ENCODE measurements at places on chromosomes 5 and 9.

DNA sequence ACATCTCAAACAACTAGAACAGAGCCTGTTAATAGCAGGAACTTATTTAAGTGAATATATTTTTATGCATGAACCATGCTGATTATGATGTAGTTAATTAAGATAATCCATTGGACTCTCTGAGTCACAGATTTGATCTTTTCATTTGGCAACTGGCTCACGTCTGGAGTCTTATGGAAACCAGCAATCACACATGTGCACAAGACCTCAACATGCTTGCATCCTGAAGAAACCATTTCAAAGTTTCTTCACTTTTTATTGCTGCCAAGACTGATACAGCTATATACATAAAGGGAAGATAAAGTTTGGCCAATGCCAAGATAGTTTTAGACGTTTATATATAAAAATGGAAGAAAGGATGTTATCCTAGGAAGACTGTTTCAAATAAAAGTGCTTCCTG, 13.3 kb upstream of the C9 start:
- no peak for DNase-seq

- no peak for DNase-seq
These were observed 18.0 kb downstream of the RPS14 start for GRCh38 chr5:150431574-150431973.

- no peak for DNase-seq
These were observed 28.6 kb downstream of the CSF2 start for GRCh38 chr5:132102101-132102701.

DNA sequence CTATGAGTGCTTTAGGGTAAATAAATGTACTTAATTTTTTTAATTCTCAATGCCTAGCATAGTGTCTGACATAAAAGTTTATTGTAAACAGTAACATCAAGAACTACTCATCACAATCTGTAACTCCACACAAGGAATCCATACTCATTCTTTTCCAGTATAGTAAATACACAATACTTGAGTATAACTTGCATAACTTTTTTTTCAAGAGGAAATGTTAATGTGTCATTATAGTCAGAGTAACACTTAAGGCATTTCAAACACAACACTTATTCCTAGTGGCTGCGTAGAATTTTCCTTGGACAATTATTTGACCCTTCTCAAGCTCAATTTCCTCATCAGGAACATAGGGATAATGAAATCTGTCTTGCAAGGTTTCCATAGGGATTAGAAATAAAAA, 584.3 kb downstream of the CAAP1 start:
- no peak for DNase-seq

DNA sequence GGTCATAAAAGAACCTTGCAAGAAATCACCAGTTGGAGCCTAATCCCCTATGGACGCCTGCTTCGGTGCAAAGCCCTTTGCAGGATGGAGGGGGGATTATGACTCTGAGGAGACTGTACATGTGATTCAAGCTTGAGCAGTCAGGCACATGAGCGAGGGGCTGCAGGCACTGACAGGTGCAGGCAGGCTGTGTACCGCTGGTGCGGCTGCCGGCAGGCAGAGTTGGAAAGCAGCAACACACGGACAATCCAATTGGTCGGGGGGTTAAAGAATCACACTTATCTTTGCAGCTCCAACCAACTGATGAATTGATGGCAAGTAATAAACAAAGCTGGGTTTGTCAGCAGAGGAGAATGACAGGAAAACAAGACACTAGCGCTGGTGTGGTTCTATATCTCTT, 5.7 kb downstream of the WHRN start:
- DNase-seq = peak; percentile 92

DNA sequence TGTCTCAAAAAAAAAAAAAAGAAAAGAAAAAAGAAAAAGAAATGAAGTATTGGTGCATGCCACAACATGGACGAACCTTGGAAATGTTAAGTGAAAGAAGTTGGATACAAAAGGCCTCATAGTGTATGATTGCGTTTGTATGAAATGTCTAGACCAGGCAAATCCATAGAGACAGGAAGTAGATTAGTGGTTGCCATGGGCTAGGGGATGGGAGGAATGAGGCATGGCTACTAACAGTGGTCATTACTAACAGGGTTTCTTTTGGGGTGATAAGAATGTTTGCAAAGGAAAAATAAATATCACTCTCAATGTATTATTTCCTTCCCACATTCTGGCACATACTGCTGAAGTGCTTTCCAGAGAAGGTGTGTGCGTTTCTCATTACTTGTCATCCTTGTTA, 44.1 kb downstream of the UGCG start:
- DNase-seq = no peak

GRCh38 chr9:91100878-91101450, 260.8 kb downstream of the AUH start:
- DNase-seq = peak; percentile 11

DNA sequence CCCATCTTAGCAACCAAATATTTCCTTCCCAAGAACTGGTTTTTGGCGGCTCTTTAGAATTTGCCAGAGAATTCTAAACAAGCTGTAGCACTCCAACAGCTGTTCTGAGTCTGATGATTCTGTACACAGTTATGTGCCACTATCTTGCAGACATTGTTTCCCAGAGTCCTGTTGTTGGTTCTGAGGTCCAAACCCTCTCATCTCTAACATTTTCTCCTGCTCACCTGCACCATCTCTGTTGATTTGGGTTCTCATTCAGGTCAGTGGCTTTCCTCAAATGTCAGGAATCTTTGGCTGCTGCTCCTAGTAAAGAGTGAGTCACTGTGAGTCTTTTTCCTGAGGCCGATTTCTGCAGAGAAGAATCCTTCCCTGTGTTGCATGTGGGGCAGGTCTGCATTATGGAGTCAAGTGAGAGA, 50.0 kb downstream of the CAMSAP1 start:
- no peak for DNase-seq

- no peak for DNase-seq
These were observed 50.4 kb downstream of the PPIC start for GRCh38 chr5:122985954-122986721.

DNA sequence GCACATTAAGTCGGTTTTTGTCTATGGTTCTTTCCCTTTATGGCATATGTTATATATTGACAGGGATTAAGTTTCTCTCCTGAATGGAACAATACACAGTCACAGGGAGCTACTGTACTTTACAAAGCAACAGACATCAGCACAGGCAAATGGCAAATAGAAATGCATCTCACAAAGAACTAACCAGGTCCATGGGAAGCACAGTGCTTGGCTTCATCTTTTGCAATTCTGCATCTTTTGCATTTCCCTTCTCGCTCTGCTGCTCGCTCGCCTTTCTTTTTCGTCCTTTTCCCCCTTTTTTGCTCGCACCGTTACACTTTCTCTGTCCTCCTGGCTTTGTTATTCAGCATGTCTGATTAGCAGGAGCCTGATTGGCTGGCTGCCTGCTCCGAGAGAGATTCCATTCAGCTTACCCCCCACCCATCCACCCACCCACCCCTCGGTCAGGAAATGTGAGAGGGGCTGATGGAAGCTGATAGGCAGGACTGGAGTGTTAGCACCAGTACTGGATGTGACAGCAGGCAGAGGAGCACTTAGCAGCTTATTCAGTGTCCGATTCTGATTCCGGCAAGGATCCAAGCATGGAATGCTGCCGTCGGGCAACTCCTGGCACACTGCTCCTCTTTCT, at the start of gene ADAMTSL1:
TSS of gene ADAMTSL1 (plus strand) at position 502 of the 628 bp plus-strand sequence. CDS start at position 582, 80 bp downstream.
- peak; percentile 45 for DNase-seq

DNA sequence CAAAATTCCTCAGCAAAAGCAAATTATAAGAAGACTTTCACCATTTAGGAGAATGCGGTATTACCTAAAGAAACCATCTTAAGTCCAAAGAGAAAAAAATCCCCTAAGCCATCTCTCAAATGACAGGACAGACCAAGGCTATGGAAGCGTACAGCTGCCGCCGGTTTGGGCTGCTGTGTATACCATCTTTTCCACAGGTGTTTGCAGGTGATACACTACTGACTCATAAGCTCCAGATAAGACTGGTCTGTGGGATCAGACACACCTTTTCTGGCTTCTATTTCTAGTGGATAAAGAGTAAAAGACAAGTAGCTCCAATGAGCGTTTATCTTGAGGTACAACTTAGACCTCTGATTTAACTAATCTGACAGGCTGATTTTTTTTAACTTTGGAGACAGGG, 7.7 kb downstream of the CDKN2AIPNL start:
- DNase-seq = no peak

DNA sequence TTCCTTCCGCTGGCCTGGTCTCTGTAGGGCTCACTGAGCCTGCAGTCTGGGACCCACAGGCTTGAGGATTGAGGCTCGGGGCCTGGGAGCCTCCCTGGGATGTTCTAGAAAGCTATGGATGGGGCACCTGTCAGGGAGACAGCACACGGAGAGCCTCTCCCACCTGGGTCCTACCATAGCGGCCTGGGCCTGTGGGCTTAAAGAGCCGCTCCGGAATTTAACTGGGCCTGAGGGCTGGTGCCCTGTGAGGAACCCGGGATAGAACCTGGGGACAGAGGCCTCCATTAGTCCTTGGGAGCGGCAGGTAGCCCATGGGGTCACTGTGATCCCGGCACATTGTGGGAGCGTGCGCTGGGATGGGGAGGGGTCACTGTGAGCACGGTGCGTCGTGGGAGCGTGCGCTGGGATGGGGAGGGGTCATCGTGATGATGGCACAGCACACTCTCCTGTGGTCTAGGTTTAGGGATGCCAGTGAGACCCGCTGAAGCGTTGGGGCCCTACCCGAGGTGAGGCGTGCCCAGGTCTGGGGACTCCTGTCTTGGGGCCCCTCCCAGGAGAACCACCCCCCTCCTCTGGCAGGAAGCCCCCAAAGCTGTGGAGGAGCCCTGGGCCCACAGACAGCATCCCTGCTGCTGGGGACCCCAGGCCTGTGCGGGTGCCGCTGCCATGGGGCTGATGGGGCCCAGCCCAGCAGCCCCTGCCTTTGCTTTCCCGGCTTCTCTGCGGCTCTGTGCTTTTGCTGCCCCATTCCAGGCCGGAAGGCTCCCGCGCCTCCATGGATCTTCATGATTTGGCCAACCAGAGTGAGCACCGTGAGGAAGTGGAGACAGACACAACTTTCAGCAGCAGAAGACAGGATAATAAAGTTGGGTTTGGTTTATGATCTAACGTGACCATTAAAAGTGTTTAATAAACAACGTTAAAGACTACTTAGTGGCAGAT, 3.4 kb upstream of the CEP72 start:
- no peak for DNase-seq

GRCh38 chr5:119814655-119815054, 185.3 kb downstream of the FAM170A start:
- DNase-seq = no peak

- no peak for DNase-seq
These were observed 38.9 kb upstream of the MRPS30 start for GRCh38 chr5:44769877-44770209.

Measured in pons (tissue), 1 donor.